ENCODE measurements at places on chromosomes 2 and 18. TPM values are rescaled to one million over a fixed set of nuclear protein-coding genes. Genes with fewer than 3 reads are reported as not detected.

CTAGE1 gene
- total RNA-seq: not detected

UCN gene
- 1.6 TPM for total RNA-seq

SERPINB4 gene
- 0.14 TPM for total RNA-seq

CRYGC gene
- total RNA-seq: not detected

ALKAL2 gene
- total RNA-seq: not detected

FOXI3 gene
- total RNA-seq: not detected

STON1 gene
- total RNA-seq: 0.36 TPM

QPCT gene
- 18.4 TPM for total RNA-seq

ZNF892 gene
- total RNA-seq: 0.17 TPM

STARD6 gene
- not detected for total RNA-seq

ALLC gene
- 0.06 TPM for total RNA-seq

CRYBA2 gene
- total RNA-seq: not detected

HSBP1L1 gene
- 13.0 TPM for total RNA-seq

PFN4 gene
- 1.9 TPM for total RNA-seq

ALPP gene
- 0.75 TPM for total RNA-seq

MTLN gene
- total RNA-seq: 135 TPM

VSNL1 gene
- not detected for total RNA-seq

R3HDM1 gene
- 28.9 TPM for total RNA-seq

PID1 gene
- total RNA-seq: 2.9 TPM

BMP10 gene
- not detected for total RNA-seq

FIGN gene
- total RNA-seq: 1.8 TPM

CCDC74A gene
- total RNA-seq: 12.7 TPM

PTPRN gene
- total RNA-seq: 1.9 TPM

M1AP gene
- not detected for total RNA-seq

ABCG5 gene
- not detected for total RNA-seq

PIAS2 gene
- total RNA-seq: 7.2 TPM

SERPINB3 gene
- total RNA-seq: 0.12 TPM

SLC38A11 gene
- not detected for total RNA-seq

LYPD1 gene
- 21.5 TPM for total RNA-seq
